ENCODE measurements at places on chromosomes 7 and 10.

DNA sequence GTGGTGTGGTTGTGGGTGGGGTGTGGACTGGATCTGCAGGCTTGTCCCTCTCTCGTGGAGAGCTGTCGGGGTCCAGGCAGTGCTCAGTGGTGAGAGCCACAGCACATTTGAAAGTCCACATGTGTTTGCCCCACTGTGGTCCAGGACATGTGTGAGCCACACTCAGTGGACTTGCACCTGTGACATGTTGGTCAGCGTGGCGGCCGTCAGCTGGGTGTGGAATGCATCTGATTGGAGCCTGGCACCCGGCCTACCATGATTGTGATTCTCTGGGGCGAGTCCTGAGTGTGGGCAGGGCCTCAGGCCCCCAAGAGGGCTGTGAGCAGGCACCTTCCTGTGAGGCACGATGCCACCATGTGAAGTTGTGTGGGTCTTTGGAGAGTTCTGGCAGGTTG lies 77.9 kb downstream of the DNAJB6 start:
- no peak for DNase-seq

GRCh38 chr10:7457478-7458316 lies 46.9 kb upstream of the SFMBT2 start:
- no peak for DNase-seq

- DNase-seq = no peak
These were observed 22.9 kb downstream of the PON3 start for GRCh38 chr7:95373323-95373722.

GRCh38 chr10:22764639-22765038 lies 50.3 kb upstream of the PIP4K2A start:
- no peak for DNase-seq

DNA sequence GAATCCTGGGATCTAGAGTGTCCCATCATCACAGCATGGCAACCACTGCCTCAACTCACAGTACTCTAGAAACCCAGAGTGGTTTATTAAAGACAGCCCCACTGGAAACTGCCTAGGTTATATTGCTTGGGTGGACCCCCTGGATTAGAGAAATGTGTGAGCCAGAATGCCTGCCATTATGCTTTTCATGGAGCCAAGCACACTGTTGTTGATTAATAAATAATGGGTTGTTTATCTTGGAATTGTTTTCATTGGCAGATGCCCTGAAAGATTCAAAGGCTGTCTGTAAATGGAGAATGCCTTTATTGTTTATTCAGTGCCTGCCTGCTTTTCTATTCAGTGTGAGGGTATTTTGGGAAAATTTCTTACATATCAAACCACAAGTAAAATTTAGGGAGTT lies 52.1 kb downstream of the GNAI1 start:
- DNase-seq = no peak

DNA sequence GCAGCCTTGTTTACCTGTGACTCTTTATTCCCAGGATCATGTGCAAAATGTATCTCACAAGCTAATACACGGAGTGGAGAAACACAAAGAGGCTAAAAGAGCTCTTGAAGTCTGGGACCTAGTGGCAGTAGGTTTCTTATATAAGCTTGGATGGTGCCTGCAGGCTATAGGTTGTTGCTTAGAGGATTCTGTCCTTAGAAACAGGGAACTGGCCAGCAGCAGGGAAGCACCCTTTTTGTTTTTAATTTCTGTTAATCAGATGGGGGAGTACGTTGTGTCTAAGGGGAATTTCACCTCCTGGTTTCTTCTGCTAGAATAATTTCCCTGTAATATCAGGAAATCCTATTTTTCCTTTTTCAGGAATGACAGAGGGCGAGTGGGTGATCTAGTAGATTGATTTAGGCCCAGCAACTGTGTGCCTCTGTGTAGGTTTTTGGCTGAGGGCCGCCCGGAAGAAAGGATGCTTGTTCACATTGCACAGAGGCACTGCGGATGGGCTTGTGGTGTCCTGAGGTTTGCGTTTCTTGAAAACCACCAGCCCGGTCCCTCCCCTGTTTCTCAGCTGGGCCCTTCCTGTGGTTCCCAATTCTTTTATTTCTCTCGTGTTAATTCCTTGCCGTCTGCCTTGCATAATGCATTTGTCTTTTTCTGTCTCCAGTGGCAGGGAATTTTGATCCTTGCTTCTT lies 158.0 kb downstream of the CAMK1D start:
- DNase-seq = no peak

- DNase-seq = no peak
These were observed at the start of gene PPP1R3A for GRCh38 chr7:113918946-113919345. PPP1R3A (minus strand) TSS chr7:113919009; CDS start chr7:113918996, 13 bp downstream.

GRCh38 chr10:96043893-96044715 lies 721 bp downstream of the CCNJ start:
- peak; percentile 73 for DNase-seq

GRCh38 chr7:112782498-112782897 lies 7.7 kb downstream of the TMEM168 start:
- no peak for DNase-seq

- DNase-seq = no peak
These were observed 769.3 kb downstream of the KCNMA1 start for GRCh38 chr10:76868098-76868977.

- DNase-seq = no peak
These were observed 247.7 kb upstream of the PPP2R2D start for GRCh38 chr10:131653140-131653539.

- DNase-seq = no peak
These were observed 222.3 kb downstream of the CUX1 start for GRCh38 chr7:102039706-102040105.

DNA sequence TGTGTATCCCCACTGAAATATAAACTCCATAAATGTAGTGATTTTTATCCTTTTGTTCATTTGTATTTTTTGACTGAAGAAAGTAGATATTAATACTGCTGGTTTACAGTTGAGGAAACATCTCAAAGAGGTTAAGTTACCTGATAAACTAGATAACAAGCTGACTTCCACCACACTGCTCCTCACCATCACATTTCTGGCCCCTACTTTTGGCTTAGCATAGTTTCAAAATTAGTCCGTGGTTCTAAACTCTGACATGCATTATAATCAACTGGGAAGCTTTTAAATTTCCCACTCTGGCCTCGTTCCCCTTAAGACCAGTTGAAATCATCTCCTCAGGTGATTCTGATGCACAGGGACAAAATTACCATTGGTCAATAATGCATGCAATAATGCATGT lies 43.5 kb downstream of the ANKIB1 start:
- DNase-seq = no peak

Data from activated T-cell treated with anti-CD3 and anti-CD28 coated beads, Interleukin-2, amount 50 U/mL, for 48 hours (primary cell).